ENCODE measurements at places on chromosomes 12 and 14.

GRCh38 chr12:110742096-110742717 lies 484 bp downstream of the PPP1CC start:
- no peak for DNase-seq

DNA sequence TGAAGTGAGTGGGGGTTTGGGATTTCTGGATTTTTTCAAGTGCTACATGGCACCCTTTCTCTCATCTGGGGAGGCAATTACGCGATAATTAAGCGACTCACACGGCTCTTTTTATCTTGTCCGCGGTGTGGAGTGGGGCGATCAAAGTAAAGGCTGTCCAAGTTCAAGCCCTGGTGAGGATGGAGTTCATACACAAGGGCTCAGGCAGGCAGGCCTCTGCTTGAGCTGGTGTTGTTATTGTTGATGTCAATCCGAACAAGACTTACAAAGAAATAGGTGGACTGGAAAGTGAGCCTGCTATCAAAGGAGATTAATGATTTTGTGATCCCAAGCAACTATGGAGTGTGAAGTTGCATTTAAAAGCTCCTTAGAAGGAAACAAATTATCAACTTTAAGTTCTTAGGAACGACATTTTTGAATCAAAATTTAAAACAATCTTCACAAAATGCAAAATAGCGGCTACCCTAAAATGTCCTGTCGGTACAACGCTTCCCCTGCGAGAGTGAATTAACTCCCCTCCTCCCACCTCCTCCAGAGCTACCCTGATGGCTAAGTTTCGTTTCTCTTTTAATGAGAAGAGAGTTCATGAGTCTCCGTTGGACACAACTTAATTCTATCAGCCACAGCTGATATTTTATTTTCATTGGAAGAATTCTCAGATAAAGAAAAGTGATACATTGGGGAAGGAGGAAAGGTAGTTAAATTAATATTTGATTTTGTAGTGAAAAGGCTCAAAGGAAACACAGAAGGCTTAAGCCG lies 5.9 kb downstream of the FOXA1 start:
- no peak for DNase-seq

DNA sequence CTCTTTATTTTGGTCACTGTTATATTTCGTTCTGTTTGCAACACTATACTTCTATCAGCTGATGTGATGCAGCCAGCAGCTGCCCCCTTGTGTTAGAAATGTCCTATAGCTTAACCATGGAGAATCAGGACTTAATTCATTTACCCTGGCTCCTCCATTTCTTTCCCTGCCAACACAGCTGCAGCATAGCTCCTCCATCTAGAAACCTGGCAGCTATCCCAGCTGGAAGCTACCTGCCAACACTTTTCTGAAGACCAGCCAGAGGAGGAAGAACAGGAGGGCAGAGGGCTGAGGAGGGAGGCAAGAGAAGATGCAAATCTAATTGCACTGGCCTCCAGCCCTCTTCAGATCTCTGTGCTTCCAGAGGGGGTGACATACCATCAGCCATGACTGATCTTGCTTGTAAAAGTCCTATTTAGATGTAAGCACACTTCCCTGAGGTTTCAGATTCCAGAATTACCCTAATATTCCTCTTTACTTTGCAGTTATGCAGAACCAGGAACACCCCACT lies 156.8 kb upstream of the TMEM260 start:
- no peak for DNase-seq

DNA sequence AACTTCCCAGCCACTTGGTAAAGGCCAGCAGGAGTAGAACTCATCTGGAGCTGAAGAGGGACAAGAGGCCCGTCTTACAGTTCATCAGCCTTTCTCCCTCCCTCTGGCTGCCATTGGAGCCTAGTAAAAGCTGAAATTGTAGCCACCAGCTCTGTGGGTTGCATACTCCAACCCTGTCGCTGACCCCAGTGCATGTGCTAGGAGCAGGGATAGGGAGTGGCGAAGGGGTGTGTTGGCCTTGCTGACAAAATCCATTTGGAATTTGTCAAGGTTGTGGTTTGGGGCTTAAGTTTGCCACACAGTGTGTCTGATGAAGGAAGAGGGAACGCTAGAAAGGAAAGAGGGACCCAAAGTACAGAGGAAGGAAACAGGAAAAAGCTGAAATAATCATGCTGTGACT lies 4.0 kb upstream of the ARF3 start:
- DNase-seq, result no peak

- DNase-seq, result no peak
Observed at GRCh38 chr14:73879027-73879426, 7.6 kb upstream of the ZNF410 start.

- DNase-seq, result no peak
Observed at GRCh38 chr14:59631237-59631636, 54.6 kb upstream of the CCDC175 start.

- no peak for DNase-seq
Observed at GRCh38 chr14:54627219-54627539, 60.3 kb downstream of the SAMD4A start.

GRCh38 chr12:93804392-93805179 lies 127.4 kb downstream of the CRADD start:
- DNase-seq, result no peak

DNA sequence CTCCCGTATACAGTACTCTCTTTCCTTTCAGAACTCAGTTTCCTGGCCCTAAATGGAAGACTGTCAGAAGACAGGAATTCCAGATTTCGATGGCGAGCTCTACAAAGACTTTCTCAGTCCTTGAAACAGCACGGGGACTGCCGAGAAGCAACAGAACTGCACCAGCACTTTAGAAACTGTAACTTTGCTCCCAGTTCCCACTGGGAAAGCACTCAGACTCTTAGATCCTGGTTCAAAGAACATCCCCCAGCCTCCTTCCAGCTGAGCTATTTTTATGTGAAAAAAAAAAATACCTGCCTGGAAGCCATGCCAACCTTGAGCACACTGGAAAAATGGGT lies 1.8 kb downstream of the PXN start:
- DNase-seq, result no peak

GRCh38 chr14:101851736-101852405 lies 90.4 kb downstream of the PPP2R5C start:
- no peak for DNase-seq

- no peak for DNase-seq
Observed at GRCh38 chr14:102911541-102911951, 10.9 kb upstream of the AMN start.

- no peak for DNase-seq
Observed at GRCh38 chr12:89768586-89769482, 60.2 kb upstream of the ATP2B1 start.

DNA sequence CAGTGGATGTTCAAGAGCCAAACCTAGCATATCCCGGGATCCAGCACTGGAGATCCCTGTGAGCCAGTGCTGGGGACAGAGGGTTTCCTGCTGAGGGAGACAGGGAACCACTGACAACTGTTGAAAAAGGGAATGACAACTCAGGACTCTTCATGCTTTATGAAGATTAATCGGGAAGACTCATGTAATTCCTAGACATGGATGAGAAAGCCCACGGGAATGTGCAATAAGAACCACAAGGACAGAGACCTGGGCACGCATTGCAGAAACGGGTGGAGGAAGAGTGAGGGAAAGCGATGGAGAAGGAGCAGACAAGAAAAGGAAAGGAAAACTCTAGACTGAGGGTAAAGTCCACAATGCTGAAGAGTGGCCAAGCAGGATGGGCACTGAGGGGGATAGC lies 296.0 kb downstream of the PCNX1 start:
- no peak for DNase-seq

- DNase-seq, result no peak
Observed at GRCh38 chr12:119989731-119990381, 820 bp downstream of the BICDL1 start.

GRCh38 chr12:124033859-124034258 lies 60.8 kb downstream of the ZNF664 start:
- no peak for DNase-seq

- no peak for DNase-seq
Observed at GRCh38 chr14:62921466-62921865, 123.8 kb downstream of the KCNH5 start.

- no peak for DNase-seq
Observed at GRCh38 chr12:84772281-84772680, 140.3 kb downstream of the SLC6A15 start.

DNA sequence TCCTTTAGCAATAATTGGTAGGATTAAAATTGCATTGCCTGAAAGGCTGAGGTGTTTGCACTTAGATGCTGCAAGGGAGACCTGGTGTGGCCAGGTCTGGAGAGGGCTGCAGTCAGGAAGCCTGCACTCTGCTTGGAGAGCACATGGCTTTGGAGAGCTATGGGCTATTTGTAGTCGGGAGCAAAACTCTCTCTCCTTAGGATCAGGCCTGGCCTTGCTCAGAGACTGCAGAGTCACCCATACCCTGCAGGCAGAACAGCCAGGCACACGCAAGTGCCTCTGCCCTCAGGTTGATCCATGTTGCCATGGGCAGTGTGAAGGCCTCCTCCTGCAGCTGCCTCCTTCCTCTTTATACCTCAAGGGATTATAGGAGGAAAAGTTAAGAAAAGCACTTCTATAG lies 26.8 kb downstream of the CKB start:
- DNase-seq, result no peak

DNA sequence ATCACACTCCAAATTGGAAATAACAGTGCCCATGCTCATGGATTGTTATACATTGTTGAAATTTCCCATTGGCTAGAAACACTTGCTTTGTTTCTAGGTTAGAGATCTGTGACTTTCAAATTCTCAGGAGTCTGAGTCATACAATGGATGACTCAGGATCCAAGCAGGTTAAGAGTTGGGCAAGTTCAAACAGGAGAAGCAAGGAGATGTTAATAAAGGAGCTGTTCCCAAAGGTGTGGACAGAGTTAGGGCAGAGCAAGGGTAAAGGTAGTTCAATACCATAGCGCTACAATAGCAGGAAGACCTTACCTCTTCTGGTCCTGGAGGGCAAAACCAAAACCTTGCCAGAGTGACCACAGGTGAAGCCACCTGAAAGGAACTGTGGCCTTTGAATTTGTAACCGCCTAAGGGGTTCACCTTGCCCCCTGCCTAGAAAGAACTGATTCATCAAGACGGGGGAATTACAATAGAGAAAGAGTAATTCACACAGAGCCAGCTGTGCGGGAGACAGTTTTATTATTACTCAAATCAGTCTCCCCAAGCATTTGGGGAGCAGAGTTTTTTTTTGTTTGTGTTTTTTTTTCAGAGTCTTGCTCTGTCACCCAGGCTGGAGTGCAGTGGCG lies 4.2 kb upstream of the AMN1 start:
- DNase-seq, result no peak

- no peak for DNase-seq
Observed at GRCh38 chr12:121224591-121224990, 14.7 kb downstream of the P2RX4 start.

DNA sequence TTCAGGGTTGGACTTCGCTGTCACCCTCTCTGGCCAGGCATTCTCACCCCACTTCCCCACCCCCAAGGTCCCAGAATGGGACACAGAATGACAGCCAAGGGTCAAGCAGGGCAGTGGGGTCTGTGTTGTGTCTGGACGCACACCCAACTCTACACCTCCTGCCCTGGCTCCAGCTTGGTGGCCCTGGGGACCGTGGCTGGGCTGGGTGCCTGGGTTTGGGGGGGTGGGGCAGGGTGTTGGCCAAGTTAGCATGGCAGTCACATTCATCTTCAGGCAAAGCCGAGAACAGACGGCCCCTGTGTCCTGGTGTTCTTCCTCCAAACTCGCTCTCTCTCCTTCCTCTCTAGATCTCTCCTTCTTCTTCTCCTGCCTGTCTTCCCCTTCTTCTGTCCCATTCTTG lies 5.6 kb downstream of the LRP1 start:
- DNase-seq, result no peak

DNA sequence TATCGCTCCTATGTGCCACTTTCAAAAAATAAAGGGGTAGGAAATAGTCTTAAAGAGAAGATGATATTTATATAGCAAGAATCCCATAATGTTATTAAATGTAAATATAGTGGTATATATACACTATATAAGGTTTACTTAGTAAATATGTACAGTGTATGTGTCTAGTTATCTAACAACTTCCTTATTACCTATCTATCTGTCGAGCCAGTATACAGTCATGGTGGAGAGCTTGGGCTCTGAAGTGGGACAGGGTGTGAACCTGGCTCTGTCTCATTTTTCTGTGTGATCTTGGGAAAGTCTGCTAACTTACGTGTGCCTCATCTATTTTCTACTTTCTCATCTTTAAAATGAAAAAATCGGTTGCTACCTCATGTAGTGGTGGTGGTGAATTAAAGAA lies 62.8 kb upstream of the SINHCAF start:
- no peak for DNase-seq

GRCh38 chr12:5921027-5921909 lies 23.8 kb downstream of the ANO2 start:
- no peak for DNase-seq

DNA sequence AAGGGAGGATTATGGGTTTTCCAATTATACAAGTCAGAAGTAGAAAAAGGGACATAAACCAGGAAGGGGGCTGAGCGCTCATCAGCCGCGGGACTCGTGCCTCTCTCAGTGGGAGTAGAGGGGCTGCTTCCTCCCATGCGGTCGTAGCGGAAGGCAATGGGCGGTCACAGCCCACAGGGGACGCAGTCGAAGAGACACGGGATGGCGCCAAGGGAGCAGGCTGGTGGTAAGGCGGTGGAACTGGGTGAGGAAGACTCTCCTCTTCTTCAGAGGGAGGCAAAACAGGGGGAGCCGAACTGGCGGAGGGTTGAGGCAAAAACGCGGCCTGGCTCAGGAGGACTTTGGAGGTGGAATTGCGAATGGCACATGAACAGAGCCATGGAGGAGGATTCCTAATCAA lies 677.7 kb downstream of the TMEM121 start:
- DNase-seq, result no peak

GRCh38 chr14:104845834-104846441 lies 19.1 kb upstream of the CEP170B start:
- no peak for DNase-seq

GRCh38 chr14:93137864-93138263 lies 22.1 kb upstream of the ITPK1 start:
- no peak for DNase-seq

DNA sequence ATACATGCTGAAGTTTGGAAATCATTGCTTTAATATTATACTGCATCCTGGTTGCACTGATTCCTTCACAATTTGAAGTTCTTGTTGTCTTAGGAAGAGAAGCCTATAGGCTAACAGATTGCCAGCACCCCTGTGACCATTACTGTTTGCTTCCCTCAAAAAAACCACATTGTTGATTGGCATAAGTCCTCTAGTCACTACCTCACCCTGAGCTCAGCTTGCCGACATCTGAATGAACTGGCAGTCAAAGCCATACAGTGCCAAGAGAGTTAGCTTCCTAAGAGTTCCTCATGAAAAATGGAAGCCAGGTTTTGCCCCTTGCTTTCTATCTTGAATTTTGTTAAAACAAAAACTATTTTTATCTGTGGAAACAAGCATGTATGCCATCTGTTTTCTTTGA lies 276.1 kb downstream of the SYT1 start:
- DNase-seq, result no peak

DNA sequence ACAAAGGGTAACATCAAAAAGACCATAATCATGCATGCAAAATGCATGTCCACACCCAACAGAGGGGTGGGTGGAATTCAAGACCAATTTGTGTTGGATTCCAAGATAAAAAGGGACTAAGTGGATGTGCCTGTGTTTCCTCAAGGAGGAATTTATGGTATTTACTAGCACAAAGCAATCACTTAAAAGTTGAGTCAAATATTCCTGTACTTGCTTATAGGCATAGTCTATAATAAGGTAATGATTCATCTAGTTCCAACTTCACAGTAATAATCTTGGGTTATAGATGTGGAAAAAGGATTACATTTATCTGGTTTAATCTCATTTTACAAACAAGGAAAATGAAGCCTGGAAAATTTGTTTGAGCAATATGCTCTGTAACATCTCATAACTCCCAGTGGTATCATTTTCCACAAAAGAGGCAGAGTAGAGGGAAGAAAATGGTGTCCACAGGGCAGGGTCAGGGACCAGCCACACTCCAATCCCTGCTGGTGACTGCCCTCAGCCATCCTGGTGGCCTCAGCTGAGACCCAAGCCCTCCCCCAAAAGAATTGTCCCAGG lies 80.8 kb upstream of the REP15 start:
- no peak for DNase-seq

Data from esophagus squamous epithelium (tissue), 5 donors.